Activated CD8-positive, alpha-beta T cell treated with anti-CD3 and anti-CD28 coated beads, Interleukin-2, amount 10 ng/mL, durations not matched to agents 7 days and 5 days (primary cell): ENCODE measurements at places on chromosomes 2 and 18. TPM values are rescaled to one million over a fixed set of nuclear protein-coding genes. Genes with fewer than 3 reads are reported as not detected.

The SFT2D3 gene
- 4.8 TPM for total RNA-seq

The SLC9A4 gene
- total RNA-seq, result 0.08 TPM

The HES6 gene
- 4.8 TPM for total RNA-seq

The COL3A1 gene
- total RNA-seq, result not detected

The HNMT gene
- total RNA-seq, result not detected

The C18orf32 gene
- 14.9 TPM for total RNA-seq

The RHOB gene
- total RNA-seq, result 1.3 TPM
